ENCODE measurements at places on chromosomes 16 and 17.

GRCh38 chr17:34377078-34377823 lies 14.2 kb upstream of the CCL1 start:
- DNase-seq, result peak; percentile 80

DNA sequence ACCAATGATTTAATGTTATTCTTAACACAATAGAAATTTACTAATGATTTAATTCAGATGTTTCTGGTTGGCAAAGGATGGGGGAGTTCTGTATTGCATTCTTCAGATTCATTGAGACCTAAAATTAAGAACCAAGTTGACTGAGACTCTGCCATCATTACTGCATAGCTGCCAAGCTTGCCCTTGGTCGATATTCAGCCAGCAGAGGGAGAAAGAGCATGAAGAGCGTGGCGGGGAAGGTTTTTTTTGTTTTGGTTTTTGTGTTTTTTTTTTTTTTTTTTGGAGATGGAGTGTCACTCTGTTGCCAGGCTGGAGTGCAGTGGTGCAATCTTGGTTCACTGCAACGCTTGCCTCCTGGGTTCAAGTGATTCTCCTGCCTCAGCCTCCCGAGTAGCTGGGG lies 659.4 kb upstream of the EEF2KMT start:
- no peak for DNase-seq

GRCh38 chr16:11666103-11667055 lies 1.9 kb upstream of the SNN start:
- DNase-seq, result no peak

- DNase-seq, result no peak
These were observed 110.7 kb downstream of the WWOX start for GRCh38 chr16:78209951-78210661.

DNA sequence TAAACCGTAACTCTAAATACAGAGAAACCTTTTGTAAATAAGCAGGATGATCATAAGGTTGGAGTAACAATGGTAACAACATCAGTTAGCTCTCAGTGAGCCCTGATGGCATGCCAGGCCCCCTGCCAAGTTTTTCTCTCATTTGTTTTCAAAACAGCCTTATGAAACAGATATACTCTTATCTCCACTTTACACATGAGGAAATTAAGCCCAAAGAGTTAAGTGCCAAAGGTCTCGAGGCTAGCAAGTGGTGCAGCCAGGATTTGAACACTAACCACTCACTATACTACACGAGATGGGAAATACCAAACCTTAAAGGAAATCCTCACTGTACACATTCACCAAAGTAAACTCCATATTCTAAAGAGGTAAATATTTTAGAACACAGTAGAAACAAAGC lies 15.0 kb downstream of the USP31 start:
- DNase-seq, result no peak

GRCh38 chr16:17776888-17777287 lies 306.1 kb upstream of the XYLT1 start:
- DNase-seq, result no peak

- DNase-seq, result no peak
These were observed 58.3 kb downstream of the PLD6 start for GRCh38 chr17:17147821-17148220.

GRCh38 chr16:21950782-21951521 lies 2.2 kb upstream of the UQCRC2 start:
- DNase-seq, result peak; percentile 44

GRCh38 chr16:89847940-89848297 lies 19.6 kb downstream of the SPIRE2 start:
- DNase-seq, result no peak

DNA sequence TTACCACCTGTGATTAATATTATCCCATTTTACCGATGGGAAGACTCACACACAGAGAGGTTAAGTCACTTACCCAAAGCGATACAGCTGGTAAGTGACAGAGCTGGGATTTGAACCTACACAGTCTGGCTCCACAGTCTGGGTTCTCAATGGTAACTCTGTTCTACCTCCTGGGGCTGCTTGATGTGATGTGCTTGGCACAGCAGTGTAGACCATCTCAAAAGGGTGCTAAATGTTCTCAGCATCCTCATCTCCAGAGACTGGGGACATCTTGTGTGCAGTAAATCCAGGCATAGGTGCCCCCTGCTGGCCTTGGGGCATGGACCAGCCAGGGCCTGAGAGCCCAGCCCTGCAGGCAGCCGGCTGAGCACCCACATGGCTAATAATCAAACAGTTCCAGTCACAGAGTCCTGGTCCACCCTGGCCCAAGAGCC lies 15.4 kb upstream of the KATNB1 start:
- peak; percentile 74 for DNase-seq

DNA sequence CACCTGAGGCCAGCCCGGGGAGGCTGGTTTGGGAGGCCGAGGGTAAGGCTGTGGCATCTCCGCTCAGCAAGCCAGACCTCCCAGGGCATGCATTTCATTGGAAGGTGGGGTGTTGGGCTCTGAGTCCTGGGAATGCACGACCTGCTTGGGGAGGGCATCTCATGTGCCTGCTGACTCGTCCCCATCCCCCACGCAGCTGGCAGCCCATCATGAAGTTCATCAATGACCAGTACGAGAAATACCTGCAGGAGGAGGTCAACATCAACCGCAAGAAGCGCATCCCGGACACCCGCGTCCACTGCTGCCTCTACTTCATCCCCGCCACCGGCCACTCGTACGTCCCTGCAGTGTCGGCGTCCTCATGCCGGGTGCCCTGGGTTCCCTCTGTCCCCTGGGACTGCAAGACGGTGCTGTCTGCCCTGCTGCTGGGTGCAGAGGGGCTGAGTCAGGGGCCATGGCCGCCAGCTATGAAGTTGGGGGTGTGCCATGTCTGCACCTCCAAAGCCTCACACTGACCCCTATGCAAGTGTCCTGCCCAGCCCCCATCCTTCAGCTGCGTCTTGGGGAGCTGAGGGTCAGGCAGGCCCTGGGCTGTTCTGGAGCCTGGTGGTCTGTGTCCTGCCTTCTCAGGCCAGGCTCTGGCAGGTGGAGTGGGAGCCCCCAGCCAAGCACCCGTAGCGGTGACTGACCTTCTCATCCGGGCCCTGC lies 347.9 kb downstream of the SEC14L1 start:
- DNase-seq, result no peak

DNA sequence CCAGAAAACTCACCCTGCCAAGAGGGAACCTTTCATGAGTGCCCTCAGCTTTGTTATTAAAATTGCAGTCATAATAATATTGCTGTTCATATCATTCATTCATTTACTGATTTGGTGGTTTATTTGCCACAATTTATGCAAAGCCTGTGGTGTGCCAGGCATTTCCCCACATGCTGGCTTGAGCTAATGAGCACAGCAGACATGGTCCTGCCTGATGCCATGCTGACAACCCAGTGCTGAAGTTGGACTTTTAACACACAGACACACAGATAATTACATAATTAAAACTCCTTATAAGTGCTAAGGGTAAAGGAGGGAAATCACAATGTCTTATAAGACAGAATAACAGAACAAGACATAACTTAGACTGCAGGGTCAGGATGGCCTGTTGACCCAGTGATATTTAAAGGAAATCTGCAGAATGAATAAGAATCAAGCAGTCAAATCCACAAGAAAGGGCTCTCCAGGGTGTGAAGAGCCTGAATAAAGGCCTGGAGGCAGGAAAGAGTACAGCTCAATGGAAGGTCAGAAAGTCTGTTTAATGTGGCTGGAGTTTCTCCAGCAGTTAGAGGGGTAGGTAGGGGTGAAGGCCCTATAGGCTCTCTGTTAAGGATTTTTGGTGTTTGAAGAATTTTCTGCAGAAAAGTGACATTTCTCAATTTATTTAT lies 196.9 kb upstream of the CDH11 start:
- no peak for DNase-seq

GRCh38 chr17:41615454-41615853 lies 2.9 kb upstream of the KRT16 start:
- DNase-seq, result no peak

DNA sequence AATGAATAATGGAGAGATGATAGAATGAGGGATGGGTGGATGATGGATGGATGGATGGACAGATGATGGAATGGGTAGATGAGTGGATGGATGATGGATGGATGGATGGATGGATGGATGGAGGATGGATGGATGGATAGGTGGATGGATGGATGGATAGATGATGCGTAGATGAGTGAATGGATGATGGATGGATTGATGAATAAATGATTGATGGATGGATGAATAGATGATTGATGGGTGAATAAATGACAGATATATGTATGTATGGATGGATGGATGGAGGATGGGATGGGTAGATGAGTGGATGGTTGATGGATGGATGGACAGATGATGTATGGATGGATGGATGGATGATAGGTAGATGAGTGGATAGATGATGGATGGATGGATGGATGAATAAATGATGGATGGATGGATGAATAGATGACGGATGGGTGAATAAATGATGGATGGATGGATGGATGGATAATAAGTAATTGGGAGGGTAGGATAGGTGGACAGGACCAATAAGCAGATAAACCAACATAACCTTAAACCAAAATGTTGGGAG lies 7.9 kb downstream of the TRPV3 start:
- DNase-seq, result no peak

GRCh38 chr17:77723071-77723908 lies 235.2 kb upstream of the TNRC6C start:
- no peak for DNase-seq

DNA sequence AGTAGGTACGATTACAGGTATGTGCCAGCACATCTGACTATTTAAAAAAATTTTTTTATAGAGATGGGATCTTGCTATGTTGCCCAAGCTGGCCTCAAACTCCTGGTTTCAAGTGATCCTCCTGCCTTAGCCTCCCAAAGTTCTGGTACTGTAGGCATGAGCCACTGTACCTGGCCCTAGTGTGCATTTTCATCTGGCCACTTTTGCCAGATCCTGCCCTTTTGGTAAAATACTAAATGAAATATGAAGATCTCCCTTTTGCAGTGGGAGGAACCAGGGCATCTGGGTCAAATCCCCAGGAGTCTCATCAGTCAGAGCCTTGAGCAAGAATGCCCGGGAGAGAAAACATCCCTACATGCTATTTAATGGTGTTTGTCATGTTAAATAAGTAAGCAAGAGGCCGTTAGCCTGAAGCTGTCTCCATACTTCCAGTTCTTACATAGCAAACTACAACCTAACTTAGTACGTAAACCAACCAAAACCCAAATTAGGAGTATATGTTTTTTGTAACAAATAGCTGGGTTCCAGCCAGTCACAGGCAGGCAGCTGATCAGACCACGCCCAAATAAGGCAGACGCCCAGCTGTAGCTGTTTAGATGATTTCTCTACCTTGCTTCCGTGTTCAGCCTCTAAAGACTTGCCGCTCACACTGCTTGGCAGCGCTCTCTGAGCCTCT lies 46.5 kb upstream of the CLEC18A start:
- DNase-seq, result no peak

DNA sequence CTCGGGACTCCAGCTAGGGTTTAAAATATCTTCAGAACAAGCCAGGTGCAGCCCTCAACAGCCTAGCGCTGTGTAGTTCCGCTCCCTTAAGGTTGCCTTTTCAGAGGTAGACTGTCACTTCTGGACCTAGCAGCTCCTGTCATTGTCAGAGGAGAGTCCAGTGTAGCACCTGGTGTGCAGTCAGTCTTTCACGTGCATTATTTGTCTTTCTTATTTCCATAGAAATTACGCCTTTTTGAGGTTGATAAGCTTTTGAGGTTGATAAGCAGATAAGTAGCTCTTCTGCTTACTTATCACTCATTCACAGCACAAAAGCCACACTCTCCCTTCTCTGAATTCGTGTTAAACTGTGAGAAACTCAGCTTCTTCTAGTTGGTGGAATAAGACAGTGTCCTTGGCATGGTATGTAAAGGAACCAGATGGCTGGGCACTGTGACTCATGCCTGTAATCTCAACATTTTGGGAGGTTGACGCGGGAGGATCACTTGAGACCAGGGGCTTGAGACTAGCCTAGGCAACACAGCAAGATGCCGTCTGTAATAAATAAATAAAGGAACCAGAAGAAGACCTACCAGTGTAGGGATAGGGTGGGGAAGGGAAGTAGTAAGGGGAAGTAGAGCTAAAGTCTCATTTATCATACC lies 10.2 kb downstream of the EEF2K start:
- DNase-seq, result peak; percentile 47

- DNase-seq, result no peak
These were observed 27.0 kb downstream of the ATP6V0A1 start for GRCh38 chr17:42485680-42486079.

DNA sequence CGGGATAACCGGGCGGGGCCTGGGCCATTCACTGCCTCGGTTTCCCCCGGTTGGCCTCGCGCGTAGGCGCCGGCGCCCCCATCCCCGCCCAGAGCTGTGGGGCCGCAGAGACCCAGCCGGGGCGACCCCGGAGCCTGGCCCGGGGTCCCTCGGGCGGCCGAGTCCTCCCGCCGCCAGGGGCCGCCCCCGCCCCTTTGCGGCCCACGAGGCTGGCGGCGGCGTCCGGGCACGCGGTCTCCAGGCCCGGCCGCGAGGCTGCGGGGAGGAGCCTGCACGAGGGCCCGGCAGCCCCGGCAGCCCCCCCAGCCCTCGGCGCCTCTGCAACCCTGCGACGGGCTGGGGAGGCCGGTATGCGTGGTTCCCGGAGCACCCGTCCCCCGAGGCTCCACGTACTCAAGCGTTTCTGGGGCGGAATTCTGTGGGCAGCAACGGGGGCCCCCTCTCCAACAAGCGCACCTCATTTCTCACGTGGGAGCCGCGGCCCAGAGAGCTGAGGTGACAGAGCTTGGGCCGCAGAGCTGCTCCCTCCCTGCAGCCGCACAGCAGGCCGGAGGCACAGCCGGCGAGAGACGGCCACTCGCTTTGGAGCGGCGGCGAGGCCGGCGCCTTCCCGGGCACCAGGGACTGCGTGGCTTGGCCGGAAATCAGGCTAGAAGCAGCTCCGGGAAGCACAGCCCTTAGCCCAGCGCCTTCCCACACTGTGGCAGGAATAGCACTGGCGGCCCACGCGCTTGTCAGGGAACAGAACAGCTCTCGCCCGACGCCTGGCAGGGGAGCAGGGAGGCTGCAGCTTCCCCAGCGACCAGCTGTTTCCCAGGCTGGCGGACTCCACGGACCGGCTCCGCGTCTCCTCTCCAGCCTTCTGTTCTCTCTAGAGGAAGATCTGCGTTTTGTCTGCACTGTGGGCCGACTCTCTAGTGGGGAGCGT lies 867 bp upstream of the LIMD2 start:
- peak; percentile 60 for DNase-seq

- no peak for DNase-seq
These were observed 64.8 kb downstream of the TUBD1 start for GRCh38 chr17:59827721-59828477.

- DNase-seq, result no peak
These were observed 15.6 kb downstream of the MOSMO start for GRCh38 chr16:22023505-22023904.

DNA sequence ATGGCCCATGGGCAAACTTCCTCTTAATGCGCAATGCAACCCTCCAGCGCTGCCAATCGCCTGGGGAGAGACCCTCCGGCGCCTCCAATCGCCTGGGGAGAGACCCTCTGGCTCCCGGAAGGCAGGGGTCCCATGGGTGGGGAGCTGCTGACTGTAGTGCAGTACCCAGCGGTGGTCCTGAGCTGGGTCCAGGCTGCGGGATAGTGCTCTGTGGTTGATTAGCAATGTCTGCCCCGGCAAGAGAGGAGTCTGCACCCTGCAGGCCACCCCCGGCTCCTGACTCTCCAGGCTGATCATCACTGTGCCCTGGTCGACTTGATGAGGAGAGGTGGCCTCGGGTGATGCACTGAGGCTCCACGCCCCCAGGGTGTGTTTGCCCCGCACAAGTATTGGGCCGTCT lies 44.6 kb upstream of the ZNF469 start:
- no peak for DNase-seq

Measured in suppressor macrophage treated with lipopolysaccharide for 4 hours (primary cell).